SJCRH30 (cell line): ENCODE measurements at places on chromosomes 12 and 14. TPM values are rescaled to one million over a fixed set of nuclear protein-coding genes. Genes with fewer than 3 reads are reported as not detected.
A peak's percentile ranks its signal among the peaks of the same experiment; 100 is the strongest.

The GLIPR1L1 gene
- total RNA-seq = not detected in 2 replicates

The NANOG gene
- 0.05 TPM in 1 of 2 replicates, not detected in the other for total RNA-seq

The FAM90A1 gene
- total RNA-seq = 0.04 TPM in 1 of 2 replicates, not detected in the other

The PPP1R12A gene
- total RNA-seq = 77.5 and 98.3 TPM in 2 replicates

The P2RX2 gene
- total RNA-seq = not detected in 2 replicates

The CTSG gene
- total RNA-seq = not detected in 2 replicates

The OTOGL gene
- total RNA-seq = 0.10 and 0.13 TPM in 2 replicates

The ACACB gene
- 2.9 and 3.3 TPM in 2 replicates for total RNA-seq

The TMTC1 gene
- 121 and 129 TPM in 2 replicates for total RNA-seq

- no peak for DNase-seq
Observed at GRCh38 chr12:30573145-30573544, 122.5 kb downstream of the IPO8 start.

DNA sequence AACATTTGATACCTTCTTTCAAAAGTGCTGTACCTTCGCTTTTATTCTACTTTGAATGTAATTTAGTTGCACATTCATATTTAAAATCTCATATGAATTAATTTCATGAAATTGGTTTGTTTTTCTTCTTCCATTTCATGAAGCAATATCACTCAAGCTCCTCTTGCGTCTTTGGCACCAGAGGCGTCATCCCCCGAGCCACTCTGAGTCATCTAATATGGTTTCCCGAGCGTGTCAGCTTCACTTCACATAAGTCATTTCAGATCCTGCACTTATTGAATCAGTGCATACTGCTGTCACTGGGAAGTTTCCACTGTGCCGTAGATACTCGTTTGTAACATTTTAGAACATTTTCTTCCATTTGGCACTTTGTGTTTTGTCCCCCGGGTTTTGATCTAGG, 105.6 kb downstream of the SLC25A47 start:
- DNase-seq = no peak

DNA sequence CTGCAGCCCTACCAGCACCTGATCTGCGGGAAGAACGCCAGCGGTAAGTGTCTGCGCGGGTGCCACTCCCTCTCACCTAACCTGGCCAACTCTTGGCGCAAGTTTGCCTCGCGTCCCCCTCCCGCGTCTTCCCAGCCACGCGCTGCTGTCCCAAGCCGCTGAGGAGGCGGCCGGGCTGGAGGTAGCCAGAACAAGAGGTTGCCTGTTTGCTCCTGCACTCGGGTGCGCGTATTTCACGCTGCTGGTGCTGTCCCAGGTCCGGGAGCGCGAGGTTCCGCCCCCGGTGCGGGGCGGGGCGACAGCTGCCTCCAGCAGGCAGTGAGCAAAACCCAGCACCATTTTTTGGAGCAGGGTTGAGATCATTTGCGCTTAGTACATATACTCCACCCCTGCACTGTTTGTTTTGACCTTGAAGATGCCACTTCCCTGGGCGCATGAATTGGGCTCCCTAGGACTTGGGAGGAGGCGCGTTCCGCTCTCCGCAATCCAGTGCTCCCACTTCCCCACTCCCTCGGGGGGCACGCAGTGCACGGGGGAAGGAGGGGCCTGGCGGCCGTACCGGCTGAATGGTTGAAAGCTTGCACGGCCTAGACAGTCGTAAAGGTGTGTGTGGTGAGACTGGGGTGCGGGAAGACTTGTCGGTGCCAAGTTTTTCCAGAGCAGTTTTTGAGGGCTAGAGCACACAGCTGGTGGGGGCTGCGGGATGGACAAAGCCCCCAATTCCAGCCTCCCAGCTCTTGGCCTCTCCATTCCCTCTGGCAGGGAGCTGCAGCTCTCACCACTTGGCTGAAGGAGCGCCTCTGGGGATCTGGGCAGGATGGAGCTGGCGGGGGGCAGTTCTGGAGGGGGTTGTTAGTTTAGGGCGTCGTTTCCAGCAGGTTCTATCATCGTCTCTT, 226.9 kb upstream of the CRY1 start:
- DNase-seq = no peak

DNA sequence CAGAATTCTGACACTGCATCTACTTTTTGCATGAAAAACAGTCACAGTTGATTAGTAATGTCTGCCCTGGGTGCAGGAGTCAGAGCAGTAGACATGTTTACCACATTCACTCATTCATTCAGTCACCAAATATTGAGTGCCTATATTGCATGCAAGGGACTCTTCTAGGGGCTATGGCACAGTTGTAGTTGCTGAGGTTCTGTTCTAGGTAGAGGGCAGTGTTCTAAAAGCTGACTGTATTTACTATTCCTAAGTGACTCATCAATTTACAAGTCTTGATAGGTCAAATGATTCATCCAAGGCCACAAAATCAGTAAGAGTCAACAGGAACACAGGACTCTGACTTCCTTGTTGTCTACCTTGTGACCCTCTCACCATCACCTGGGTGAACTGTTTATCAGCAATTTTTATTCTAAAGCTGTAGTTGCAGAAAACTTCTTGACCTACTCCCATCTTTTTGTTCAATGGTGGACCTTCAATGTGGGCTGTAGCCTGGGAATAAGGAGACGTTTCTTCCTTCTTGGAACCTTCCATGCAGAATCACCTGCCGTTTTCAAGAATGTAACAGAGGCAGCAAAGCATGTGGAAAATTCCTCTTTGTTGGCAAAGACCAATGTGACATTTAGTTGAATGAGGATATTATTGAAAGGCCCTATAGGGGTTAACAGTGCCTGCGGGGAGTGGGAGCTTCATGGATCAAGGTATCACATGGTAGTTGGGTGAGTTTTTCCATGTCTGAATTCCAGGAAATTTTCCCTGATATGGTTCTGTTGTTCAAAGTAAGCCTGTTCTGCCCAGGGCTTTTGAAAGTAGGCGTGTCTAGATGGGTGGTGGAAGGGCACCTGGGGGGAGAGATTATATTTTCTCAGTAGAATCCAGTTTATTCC, 223.2 kb downstream of the KTN1 start:
- DNase-seq = no peak

DNA sequence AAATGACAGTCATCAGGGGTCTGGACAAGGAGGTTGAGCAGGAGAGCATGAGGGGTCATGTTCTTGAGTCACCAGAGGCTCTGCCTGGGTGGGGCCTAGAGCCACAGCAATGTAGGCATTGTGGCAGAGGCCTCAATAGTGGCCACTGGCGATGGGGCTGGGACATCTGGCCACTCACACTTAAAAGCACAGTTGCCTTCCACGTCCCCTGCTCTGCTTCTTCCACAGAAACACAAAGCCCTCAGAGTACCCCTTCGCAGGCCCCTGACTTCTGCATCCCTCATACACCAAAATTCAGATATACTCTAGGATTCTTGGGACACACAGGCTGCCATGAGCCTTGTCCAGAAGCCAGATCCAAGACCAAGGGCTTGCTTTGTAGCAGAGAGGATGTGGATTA, 2.2 kb downstream of the SLC10A1 start:
- DNase-seq = no peak

DNA sequence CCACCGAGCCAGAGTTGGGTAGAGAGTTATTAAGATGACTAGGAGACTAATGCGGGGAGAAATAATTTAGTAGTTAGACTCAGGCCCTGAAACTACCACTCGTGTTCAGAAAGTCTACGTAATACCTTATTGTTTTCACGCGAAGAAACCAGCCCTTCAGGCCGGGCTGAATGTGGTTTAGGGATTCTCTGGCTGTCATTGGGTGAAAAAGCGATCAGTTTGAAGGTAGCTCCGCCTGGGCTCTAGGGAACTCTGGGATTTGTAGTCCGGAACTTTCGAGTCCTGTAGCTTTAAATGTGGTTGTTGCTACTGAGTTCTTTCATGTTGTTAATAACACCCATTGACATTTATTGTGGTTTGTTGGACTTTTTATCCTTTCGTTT, 549 bp upstream of the WDR89 start:
- peak; percentile 84 for DNase-seq

DNA sequence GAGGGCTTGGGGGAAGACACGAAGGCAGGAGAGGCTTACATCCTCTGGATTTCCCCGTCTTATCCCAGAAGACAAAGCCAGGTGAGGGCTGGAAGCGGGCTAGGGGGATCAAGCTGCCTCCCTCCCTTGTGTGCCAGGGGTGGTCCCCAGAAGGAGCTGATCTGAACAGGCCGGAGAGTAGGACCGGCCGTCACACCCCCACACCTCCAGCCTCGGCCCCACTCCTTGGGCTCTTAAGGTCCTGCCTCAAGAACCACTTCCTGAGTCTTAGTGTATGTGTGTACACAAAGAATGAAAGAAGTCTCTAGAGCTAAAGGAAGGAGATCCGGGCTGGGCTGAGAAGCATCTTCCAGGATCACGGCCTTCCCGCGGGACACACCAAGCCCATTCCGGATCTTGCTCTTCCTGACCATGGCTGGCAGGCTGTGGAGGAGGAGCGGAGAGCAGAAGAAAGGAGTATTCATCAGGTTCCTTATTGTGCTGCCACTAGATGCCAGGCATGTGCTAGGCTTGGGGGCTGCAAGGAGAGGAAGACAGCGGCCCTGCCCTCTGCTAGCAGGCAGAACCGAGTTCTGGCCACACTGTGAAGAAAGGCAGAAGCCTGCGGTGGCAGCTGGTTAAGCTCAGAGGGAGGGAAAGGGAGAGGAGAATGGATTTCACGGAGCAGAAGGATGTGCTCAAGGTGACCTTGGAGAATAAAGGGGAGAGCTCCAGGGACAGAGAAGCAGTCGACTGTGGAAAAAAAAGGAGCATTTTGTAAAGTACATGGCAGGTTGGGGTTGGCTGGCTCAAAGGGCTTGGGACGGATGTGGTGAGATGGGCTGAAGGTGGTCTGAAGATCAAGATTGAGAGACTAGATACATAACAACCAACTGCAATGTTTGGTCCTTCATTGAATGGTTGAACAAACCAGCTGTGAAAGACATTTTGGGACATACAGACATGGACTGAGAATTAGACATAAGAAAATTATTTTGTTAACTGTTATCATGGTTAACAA, 1.3 kb upstream of the CD63 start:
- peak; percentile 71 for DNase-seq

GRCh38 chr12:75591628-75592027, 80.2 kb upstream of the KRR1 start:
- DNase-seq = peak; percentile 74

GRCh38 chr12:6236641-6236940, 36.4 kb downstream of the CD9 start:
- no peak for DNase-seq

DNA sequence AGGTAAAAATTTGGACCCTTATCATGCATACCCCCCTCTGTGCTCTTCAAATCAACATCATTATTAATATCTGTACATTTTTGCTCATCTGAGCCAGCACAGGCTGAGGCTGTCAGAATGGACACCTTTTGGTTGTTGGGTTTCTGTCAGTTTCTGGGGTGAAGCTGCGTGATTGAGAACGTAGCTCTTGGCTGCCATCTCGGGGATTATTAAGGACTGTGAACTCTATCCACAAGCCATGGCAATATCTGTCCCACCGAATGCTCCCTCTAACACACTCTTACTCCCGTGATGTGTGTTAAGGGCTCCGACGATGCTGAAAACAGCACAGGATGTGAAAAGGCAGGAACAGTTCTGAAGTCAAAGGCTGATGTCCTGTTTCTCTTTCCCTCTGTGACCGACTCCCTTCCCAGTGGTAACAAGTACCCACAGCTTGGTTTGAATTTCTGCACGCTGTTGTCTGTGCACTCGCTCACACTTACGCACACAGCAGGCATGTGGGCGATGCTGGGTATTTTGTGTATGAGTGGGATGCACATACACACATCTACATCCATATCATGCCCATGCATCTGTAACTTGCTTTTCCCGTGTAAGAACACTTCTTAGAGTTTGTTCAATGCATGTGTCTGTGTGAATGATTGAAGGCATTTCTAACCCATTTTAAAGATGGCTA, 405.6 kb downstream of the TMEM121 start:
- DNase-seq = no peak

- DNase-seq = no peak
Observed at GRCh38 chr12:120495186-120495730, 655 bp upstream of the DYNLL1 start.

DNA sequence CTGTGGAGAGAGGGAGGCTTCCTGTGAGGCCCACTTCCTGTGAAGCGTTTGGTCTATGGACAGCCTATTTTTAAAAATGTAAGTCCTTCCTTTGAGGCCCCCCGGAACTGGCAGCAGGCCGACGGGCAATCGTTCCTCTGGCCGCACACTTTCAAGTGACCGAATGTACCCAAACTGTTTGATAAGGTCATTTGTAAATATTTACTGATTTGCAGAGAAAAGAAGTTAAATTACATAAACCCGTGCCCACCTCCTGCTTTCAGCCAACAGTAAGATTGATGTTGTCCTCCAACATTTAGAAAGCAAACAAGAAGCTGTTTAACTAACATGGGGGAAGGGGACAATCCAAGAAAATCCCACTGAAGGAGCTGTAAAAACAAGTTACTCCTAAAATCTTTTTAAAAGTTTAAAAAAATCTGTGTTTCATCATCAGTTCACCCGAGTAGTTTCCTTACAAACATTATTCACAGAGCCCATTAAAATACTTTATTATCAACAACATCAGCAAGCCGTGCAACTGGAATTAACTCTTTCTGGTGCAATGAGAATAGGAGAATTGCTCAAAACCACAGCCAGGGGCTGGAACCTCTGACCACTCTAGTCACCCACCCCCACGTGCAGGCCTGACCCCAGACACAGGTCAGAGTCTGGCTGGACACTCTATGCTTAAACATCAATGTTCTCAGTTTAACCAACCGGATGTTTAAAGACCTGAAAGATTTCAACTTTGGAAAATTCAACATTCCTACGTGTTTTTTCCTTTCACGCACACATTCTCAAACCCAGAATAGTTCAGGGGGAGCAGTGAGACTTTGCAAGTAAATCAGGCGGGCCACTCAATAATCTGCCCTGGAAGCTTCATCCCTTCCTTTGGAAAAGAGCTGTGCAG, 65.3 kb downstream of the FOXN3 start:
- DNase-seq = peak; percentile 6

DNA sequence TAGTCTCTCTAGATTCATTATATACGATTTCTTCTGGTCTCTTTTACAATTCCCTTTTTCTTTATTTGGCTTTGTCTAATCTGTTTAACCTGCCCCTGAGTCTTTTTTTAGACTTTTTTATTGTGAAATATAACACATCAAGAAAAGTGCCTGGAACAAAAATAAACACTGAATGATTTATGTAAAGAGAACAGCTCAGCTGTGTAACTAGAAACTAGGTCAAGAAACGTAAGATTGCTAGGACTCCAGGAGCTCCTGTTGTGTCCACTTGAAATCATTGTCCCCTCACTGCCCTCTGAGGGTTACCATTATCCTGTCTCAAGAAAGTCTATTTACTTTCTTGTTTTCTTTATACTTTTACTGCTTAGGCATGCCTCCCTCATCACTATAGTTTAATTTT, 23.1 kb downstream of the EXD2 start:
- DNase-seq = no peak

GRCh38 chr12:31207799-31208465, 118.0 kb downstream of the SINHCAF start:
- no peak for DNase-seq

DNA sequence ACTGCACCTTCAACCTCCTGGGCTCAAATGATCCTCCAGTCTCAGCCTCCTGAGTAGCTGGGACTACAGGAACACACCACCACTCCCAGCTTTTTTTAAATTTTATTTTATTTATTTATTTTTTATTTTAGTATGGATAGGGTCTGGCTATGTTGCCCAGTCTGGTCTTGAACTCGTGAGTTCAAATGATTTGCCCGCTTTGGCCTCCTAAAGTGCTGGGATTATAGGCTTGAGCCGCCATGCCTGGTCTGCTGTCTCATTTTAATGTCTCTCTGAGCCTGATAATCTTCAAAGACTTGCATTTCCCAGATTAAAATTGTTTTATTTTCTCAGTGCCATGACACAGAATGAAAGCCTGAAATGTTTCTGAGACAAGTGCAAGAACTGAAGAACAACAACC, 1.2 kb upstream of the INHBC start:
- DNase-seq = no peak

GRCh38 chr14:56175773-56176172, 57.6 kb downstream of the PELI2 start:
- no peak for DNase-seq
